Occipital lobe (tissue), 3 donors: ENCODE measurements at places on chromosomes 6 and 20.
A peak's percentile ranks its signal among the peaks of the same experiment; 100 is the strongest.

- no peak for DNase-seq
Observed at GRCh38 chr6:57267586-57268293, 45.6 kb upstream of the RAB23 start.

DNA sequence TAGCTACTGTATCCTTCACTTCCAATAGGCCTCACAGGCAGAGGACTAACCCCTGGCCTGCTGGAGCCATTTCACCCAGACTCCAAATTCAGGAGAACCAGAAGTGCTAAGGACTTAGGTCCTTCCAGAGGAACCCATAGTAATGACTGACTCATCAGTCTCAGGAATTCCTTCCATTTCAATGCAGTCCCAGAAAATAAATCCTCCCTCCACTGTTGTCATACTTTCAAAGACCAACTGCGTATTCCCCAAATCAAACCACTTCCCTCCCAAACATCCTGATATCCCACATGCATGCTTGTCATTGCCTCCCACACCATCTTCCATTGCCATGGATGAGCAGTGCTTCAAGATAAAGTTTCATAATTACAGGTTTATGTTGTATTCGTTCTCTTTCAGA, 31.8 kb upstream of the NT5E start:
- no peak for DNase-seq

DNA sequence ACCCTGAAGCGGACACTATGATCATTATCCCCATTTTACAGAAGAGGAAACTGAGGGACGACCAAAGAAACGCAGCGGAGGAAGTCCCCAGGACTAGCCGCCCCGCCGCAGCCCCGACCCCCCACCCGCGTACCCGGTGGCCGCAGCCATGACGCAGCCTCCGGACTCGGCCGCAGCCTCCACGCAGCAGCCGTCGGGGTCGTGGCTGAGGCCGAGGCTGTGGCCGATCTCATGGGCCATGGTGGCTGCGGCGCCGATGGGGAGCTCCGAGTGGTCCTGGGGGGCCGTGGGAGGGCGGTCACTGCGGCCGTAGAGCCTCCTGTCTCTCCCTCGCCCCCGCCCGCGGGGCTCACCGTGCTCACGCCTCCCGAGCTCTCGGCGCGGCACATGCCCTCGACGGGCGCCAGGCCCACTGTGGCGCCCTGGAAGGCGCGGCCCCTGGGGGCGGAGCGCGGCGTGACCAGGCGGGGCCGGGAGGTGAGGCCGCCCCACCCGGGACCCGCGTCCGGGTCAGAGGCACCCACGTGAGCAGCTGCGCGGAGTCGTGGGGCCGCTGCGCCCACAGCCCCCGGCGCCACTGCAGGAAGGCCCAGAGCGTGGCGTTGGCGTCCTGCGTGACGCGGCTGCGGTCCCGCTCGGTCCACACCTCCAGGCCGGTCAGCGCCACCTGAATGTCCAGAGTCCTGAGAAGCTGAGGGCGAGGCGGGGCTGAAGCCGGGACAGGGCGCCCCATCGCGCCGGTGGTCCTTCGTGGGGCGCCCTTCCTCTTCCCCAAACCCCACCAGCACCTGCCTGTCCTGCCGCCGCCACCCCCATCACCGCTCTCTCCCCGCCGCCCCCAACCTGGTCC, 8.4 kb downstream of the ADAM33 start:
- DNase-seq = no peak

GRCh38 chr6:168641446-168641845, 200.5 kb downstream of the SMOC2 start:
- no peak for DNase-seq

DNA sequence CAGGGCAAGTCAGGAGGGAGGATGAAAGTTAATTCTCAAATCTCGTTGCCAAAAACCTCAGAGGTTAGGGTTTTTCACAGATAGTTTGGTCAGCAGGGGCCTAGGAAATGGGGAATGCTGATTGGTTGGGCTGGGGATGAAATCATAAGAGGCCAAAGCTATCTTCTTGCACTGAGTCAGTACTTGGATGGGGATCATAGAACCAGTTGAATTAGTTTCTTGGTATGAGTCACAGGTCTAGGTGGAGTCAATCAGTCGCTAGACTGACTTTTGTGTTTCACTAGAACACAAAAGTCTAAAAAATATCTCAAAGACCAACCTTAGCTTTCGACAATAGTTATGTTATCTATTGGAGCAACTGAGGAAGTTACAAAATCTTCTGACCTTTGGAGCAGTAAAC, 368.5 kb downstream of the TBC1D32 start:
- no peak for DNase-seq

- no peak for DNase-seq
Observed at GRCh38 chr6:31163922-31164321, 5.5 kb downstream of the TCF19 start.

DNA sequence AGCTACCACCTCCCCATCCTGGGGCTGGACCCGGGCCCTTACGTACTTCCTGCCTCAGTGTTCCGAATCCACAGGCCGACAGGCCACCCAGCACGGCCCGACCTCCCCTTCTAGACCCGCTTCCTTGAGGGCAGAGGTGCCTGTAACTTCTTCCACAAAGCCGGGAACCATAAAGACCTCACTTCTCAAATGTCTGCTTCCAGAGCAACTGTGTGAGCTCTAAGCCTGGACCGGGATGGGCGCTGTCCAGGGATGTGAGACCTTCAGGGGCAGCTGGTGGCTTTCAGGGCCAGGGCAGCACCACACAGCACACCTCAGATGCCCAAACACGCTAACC, 9.3 kb downstream of the SLC2A4RG start:
- no peak for DNase-seq

DNA sequence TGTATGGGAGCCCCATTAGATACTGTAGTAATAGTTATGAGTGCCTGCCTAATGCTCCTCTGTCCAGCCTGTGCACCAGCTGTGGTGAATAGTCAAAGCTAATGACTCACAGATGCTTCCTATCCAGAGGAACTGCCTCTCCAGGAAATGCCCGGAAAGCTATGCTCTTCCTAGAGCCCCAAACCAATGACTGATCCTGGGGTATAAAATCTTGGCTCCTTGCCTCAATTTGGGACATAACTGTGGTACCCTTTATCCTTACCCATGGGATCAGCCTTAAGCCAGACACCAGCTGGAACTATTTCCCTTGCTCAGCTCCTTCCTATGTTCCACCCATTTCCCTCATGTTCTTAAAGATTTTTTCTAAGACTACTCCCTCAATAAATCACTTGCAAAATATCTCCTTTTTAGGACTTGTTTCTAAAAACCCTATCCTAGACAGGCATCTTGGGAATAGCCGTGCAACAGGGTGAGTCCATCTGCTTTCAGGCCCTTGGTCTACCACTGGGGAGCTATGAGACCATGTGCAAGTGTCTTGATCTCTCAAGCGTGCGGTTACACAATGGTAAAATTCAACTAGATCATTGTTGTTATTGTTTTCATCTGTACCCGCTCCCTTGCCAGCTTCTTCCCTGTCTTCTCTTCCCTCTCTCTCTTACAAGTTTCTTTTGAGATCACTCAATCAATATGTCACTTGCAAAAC, 283.7 kb downstream of the BTBD3 start:
- no peak for DNase-seq

GRCh38 chr20:53833333-53834061, 236.9 kb downstream of the BCAS1 start:
- DNase-seq = no peak

DNA sequence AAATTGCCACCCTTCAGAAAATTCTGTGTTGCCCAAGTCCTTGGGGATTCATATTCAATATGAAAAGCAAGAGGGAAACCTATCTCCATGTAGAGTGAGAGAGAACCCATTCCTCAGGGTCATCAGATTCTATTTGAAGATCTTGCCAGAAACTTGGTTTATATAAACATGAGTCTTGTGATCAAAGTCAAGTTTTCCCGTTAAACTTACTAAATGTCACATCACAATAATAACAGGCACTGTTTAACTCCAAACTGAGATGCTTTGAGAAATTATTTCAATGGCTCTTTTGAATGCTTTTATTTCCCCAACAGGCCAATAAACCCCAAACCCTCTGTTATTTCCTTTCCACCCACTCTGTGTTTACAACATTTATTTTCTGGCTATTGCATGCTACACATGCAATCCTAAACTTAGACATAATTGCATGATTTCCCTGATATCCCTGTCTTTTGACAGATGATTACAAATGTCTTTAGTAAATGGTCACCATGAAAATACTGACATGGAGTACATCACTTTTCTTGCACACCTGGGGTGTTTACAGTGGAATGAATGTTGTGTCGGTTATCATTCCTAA, 31.1 kb upstream of the SSTR4 start:
- DNase-seq = no peak

- DNase-seq = no peak
Observed at GRCh38 chr20:23207826-23208540, 121.9 kb upstream of the CD93 start.

DNA sequence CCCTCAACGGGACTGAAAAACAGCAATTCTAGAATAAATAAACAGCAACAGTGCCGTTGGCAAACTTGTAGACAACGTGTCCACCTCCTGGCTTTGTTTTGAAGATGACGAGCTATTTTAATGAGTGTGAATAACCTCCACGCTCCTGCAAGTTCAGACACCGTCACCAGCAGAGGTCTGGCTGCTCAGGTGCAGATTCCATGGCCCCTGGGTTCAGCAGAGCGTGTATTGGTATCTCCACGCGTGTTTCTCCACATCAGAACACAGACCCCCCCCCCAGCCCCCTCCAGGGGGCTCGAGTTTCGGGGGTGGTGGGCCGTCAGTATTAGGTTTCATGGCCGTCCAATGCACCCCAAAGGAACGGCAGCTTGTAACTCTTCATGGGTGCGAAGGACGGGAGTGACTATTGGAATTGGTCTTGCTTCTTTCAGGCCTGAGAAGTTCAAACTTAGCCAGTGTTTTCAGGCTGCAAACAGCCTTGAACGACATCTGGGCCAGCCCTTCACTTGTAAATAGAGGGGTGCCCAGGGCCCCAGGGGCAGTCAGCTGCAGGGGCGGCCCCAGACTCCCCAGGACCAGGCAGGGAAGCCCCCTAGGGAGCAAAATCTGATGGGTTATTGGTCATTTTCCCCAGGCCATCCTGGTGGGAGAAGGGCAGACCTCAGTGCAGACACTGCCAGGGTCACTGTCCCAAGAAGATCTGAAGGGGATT, 308.6 kb downstream of the TAF4 start:
- DNase-seq = no peak

- DNase-seq = no peak
Observed at GRCh38 chr6:65776332-65776731, 69.3 kb upstream of the EYS start.

DNA sequence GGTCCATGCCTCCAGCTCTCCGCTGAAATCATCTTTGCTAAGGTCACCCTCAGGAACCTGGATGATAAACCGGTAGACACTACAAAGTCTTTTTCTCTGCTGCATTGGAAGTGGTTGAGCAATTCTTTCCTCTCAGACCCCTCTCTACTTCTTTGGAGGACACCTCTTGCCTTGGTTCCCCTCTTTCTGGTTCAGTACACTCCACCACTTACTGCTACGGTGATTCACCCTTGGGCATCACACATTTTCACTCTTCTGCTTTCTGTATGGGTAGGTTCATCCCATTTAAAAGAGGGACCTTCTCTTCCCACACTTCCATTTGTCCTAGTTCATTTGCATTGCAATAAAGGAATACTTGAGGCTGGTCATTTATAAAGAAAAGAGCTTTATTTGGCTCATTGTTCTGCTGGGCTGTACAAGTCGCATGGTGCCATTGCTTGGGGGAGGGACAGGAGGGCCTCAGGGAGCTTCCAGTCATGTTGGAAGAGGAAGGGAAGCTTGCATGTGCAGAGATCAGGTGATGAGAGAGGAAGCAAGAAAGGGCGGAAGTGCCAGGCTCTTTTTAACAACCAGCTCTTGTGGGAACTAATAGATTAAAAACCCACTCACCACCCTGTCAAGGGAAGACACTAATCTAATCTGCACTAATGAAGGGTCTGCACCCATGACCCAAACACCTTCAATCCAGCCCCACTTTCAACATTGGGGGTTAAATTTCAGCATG, 149.7 kb upstream of the TMEM170B start:
- DNase-seq = no peak

DNA sequence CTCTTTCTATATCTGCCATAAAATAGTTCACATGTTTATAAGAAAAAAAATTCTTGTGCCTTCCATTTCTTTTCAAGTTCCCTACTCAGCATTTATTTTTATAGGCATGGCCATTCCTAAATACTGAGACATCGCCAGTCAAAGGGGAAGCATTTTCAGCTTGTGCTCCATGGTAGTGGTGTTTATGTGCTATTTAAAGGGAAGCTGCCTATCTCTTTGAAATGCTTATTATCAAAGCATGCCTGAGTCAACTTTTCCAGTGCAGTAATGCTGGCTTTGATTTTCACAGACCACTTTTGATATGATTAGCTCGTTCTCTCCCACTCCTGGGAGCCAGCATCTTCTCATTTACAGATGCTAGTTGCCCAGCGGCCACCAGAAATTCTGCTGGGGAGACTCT, 124.1 kb upstream of the RIN2 start:
- no peak for DNase-seq

DNA sequence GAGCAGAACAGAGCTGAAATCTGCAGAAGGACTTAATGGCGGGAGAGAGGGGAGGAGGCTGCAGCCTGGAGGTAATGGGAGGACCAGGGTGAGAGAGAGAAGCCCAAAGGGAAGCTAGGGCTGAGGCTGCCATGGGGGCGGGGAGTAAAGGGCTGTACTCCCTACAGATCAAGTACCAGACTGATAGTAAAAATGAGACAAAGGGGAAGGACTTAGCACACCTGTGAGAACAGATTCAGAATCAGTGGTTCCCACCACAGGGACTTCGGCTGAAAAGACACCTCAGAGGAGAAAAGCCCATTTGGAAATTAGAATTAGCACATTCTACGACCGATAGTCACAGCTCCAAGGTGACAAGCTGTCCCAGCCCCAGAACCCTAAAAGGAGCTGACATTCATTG, 6.4 kb upstream of the TBXT start:
- no peak for DNase-seq

GRCh38 chr6:14513496-14514393, 396.2 kb downstream of the CD83 start:
- DNase-seq = no peak

DNA sequence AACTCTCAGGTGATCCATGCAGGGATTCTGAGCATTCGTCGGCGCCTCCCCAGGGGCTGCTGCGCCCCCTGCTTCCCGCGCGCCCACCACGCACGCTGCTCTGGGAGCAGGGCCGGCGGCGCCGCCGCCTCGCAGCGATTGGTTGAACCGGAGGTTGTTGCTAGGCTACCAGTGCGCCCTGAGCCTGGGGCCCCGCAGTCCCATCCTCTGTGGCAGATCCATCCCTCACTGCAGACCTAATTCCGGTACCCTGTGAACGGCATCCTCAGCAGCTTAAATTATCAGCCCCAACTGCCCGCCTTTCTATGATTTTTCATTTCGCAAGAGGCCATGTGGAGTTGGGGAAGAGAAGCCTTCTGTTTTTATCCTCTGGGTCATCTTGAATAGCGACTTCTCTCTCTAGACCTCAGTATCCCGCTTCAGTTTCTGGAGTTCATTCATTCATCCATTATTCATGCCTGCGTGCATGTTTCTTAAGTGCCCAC, 15.4 kb downstream of the PNPLA1 start:
- DNase-seq = peak; percentile 48
